ENCODE measurements at places on chromosomes 6 and 20.

GRCh38 chr6:8006208-8006607 lies 58.0 kb downstream of the BLOC1S5 start:
- DNase-seq, result no peak

- DNase-seq, result no peak
Observed at GRCh38 chr6:50637267-50637666, 76.1 kb upstream of the TFAP2D start.

- DNase-seq, result no peak
Observed at GRCh38 chr20:62366370-62367135, 559 bp downstream of the LAMA5 start.

- DNase-seq, result no peak
Observed at GRCh38 chr6:118780668-118781067, 113.3 kb upstream of the ASF1A start.

GRCh38 chr6:7260291-7261031 lies 52.5 kb downstream of the SSR1 start:
- no peak for DNase-seq

- DNase-seq, result no peak
Observed at GRCh38 chr6:149615805-149616204, 32.7 kb downstream of the KATNA1 start.

DNA sequence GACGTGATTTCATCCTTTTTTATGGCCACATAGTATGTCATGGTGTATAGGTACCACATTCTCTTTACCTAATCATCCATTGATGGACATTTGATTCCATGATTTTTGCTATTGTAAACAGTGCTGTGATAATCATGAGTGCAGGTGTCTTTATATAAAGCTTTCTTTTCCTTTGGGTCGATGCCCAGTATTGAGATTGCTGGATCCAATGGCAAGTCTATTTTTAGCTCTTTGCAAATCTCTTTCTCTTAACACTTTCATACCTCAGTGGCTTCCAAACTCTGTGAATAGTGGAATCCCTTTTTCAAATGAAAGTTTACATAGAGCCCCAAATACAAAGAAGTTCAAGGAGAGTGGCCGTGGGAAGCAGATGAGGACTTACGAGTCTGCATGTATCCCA lies 105.8 kb upstream of the SPTLC3 start:
- no peak for DNase-seq

DNA sequence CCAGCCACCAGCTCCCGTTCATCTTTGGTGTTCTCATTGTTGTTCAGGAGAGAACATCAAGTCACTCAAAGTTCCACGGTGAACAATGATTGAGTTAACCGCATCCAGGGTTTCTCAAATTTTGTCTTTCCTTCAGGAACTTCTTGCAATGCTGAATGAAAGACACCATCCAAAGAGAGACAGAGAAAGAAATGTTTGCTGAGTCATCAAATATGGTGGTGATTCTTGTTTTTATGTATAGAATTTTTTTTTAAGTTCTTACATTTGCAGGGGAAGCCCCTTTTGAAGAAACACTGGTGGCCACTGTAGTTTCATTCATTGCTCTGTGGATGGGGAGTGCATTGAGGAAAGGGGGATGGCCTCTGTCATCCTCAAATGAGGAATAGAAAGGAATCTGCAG lies 62.3 kb upstream of the ENPP5 start:
- DNase-seq, result no peak

DNA sequence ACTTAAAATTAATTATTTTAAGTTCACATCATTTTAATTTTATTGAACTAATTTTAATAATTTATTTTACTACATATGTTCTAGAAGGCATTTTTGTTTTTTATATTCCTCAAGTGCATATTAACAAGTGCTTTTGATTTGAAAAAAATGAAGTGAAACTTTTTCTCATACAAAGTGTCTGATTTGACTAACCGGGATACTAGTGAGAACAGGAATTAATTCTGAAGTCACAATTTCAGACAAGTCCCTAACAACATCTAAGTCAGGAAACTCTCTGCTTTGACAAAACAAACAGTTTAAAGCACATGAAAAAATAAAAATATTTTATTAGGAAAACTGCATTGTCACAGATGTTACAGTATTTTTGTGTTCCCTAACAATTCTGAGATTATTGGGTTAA lies 1166.3 kb upstream of the CITED2 start:
- DNase-seq, result no peak

- no peak for DNase-seq
Observed at GRCh38 chr6:9140172-9140571, 704.8 kb upstream of the SLC35B3 start.

- no peak for DNase-seq
Observed at GRCh38 chr20:16621435-16622141, 48.3 kb upstream of the KIF16B start.

DNA sequence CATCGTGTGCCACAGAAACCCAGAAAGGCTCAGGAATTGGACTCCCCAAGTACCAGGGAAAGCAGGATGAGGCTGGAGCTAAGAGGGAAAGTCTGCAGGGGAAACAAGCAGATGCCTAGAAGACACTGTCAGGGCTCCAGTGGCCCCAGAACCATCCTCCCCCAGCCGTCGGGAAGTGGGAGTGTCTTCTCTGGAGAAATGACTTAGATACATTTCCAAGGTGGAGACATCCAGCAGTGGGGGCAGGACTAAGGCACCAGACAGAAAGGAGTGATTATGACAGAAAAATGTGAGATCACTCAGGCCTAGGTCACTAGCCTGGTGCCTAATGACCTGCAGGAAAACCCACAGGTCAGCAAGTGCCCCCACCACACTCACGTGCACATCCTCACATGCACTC lies 36.0 kb upstream of the VSX1 start:
- DNase-seq, result no peak

DNA sequence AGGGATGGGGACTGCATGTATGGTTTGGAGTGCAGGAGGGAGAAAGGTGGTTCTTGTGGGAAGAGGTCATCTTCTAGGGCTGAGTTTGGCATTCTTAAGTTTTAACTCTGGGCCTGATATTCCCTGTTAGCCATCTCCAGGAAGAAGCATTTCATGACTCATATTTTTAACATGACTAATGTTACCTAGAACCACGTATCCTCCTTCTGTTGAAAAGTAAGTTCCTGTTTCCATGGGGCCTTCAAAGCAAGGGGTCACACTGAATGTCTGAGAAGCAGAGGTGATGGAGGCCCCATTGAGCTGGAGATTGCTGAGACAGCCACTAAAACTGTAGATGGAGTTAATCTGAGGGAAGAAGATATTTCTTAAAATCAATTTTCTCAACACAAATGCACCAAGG lies 30.2 kb downstream of the FAM229B start:
- DNase-seq, result no peak

DNA sequence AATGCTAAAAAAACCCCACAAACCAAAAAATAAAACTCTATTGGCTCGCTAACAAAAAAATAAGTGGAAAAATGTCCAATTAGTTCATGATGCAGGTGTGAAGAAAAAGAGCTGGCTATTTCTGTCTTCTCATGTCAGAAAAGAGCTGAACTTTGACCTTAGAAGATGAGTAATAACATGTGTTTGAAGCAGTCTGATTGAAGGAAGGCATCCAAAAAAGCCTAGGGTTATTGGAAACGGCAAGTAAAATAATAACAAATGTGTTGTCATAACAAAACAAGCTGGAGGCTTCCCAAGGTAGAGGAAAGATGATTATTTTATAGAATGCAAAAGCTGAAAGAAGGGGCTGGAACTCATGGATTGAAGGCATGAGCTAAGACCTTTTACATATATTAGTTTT lies 94.4 kb upstream of the FAM184A start:
- DNase-seq, result no peak

DNA sequence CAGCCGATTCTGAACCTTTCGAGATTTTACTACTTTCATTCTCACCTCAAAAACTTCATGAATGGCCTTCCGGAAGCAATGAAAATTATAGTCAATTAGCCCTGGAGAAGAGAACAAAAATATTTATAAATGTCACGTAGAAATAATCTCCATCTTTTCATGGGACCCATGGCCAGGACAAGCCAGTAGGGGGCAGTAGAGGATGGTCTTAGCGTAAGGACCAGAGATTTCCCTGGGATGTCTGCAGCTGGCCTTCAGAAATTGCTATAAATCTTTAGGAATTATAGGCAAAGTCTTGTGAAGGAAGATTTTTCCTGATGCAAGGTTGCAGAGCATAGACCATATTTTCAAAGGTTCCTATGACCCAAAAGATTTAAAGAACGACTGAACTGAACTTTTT lies 15.6 kb upstream of the UBE2J1 start:
- DNase-seq, result peak; percentile 34

DNA sequence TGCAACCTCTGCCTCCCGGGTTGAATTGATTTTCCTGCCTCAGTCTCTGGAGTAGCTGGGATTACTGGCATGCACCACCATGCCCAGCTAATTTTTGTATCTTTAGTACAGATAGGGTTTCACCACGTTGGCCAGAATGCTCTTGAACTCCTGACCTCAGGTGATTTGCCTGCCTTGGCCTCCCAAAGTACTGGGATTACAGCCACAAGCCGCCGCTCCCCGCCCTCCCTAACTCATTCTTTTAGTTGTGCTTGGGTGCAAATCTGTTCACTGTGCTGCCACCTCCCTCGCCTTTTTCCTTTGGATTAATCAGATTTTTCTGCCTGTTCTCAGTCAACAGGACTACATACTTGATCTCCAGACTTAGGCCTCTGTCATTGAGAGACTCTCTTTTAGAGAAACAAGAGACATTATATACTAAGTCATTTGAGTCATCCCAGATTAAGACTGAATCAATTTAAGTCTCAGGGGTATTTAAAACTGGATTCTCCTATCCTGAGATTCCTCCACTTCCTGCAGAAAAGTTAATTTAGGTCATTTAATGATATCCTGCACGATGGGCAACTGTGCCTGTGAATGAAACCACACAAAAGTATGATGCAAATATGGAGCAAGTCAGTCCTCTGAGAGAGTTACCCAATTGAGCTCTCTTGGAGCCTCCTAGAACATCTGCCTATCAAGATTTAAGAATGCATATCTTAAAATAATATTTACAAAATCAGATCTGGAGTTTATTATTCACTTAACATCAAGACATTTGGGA lies 136.1 kb upstream of the THEMIS start:
- DNase-seq, result no peak

- no peak for DNase-seq
Observed at GRCh38 chr6:22451962-22452361, 117.4 kb upstream of the HDGFL1 start.

- no peak for DNase-seq
Observed at GRCh38 chr6:90865513-90865912, 278.6 kb upstream of the MAP3K7 start.

DNA sequence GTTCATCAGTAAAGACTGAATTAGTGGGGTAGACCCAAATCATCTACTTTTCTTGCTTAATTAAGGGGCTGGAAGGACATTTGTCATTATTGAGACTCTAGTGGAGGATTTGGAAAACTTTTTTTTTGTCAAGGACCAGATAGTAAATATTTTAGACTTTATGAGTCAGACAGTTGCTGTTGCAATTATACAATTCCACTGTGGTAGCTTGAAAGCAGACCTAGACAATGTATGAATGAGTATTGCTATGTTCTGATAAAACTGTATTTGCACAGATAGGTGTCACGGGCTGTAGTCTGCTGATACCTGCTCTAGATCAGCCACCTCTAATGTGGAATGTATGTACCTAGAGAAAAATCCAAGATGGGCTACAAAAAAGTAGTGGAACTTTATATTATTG lies 175.0 kb downstream of the CARMIL1 start:
- DNase-seq, result no peak

DNA sequence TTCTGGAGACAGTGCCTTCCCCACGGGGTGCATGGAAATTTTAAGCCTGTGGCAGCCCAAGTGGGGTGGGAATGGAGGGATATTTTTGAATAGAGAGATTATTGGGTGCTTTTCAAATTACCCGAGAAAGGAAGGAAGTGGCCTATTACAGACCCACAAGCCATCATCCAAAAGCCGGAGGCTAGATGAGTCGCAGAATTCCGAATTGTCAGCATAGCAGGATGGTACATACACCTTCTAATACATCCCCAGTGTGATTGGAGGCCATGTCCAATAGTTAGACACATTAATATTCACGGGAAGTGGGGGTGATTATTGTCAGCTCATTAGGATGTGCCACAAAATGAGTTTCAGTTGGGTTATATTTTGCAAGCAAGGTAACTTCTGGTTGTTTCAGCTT lies 133.0 kb downstream of the FIG4 start:
- no peak for DNase-seq

DNA sequence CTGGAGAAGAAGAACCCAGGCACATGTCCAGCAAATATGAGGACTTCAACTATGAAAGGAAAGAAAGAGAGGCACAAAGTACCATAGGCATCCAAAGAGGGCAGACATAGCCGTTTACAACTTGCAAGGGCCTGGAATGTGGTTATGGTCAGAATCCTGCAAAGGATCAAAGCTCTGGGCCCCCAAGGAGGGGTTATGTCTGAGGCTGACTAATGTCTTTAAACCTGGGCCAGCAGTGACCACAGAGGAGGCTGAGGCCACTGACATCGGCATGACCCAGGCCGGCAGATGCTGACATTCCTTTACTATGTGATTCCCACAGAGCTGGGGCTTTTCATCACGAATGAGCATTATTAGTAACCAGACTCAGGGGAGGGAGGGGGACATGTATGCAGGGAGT lies 861.1 kb downstream of the DHX35 start:
- no peak for DNase-seq

DNA sequence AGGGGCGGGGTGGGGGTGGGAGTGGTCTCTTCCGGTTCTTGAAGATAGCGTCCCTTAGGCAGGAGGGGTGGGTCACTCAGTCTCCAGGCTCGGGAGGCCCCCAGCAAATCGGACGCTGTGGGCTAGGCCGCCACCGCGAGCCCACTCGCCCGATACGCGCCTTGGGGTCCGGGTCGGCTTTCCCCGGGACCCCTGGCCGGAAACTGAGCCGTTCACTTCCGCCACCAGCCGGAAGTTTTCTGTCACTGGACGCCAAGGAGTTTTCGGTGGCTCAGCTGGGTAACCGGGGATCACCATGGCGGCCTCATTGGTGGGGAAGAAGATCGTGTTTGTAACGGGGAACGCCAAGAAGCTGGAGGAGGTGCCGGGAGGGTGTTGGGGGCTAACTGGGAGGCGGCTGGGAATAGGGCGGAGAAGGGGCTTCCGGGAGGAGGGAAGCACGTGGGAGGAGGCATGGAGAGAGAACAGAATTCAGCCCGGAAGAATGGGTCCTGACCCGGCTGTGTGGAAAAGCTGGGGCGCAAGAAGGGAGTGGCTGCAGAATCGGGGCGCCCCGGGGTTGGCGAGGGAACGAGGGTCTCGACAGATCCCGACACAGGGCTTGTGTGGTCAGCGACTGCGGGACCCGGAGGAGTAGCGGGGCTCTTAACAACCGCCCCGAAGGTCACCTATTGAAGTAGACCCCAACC lies at the start of gene ITPA:
Gene ITPA, plus strand, starts transcription at position 242 of the 689 bp plus-strand sequence. Its CDS starts 54 bp downstream, at position 296.
- DNase-seq, result peak; percentile 16

GRCh38 chr6:27812805-27813492 lies 99.2 kb downstream of the OR2B2 start:
- DNase-seq, result no peak

- no peak for DNase-seq
Observed at GRCh38 chr6:106163446-106163965, 77.4 kb downstream of the PRDM1 start.

DNA sequence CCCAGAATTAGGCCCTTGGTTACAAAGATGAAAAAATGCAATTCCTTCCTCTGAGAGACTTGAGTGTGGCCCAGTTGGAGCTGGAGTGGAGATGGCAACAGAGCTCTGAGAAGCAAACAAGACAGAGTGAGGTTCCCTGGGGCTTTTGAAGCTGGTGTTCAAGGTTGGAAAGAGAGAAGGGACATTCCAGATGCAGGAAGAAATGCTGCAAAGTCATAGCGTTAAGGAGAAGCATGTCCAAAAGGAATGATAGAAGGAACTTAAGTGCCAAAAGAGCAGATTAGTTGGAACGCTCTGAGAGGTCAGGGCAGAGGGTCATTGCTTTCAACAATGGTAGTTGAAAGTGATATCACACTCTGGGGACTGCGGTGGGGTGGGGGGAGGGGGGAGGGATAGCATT lies 251.8 kb downstream of the TBC1D7 start:
- DNase-seq, result no peak

GRCh38 chr20:49297605-49298530 lies 20.0 kb upstream of the ZNFX1 start:
- DNase-seq, result no peak
